Stimulated activated naive CD4-positive, alpha-beta T cell (primary cell): ENCODE measurements at places on chromosomes 12 and 14.

- DNase-seq = no peak
Observed at GRCh38 chr12:52354200-52354599, 13.1 kb downstream of the KRT85 start.

DNA sequence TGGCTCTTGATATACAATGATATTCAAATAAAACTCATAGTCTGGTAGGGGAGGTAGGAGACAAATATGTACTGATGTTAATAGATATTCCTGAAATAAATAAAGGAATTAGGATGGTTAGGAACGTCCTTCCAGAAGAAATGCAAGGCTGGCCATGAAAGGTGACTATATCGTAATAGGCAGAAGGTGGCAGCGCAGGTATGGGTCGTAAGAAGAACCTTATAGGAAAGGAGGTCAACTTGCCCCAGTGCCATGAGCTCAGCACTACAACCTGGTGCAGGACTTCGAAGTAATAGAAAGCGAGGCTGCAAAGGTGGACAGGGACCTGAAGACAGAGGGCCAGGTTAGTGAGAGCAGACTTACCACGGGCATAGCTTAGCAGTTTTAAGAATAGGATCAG is 55.3 kb upstream of the FGD4 start:
- DNase-seq = no peak

GRCh38 chr12:10558789-10559188 is 53.1 kb downstream of the EIF2S3B start:
- DNase-seq = no peak

DNA sequence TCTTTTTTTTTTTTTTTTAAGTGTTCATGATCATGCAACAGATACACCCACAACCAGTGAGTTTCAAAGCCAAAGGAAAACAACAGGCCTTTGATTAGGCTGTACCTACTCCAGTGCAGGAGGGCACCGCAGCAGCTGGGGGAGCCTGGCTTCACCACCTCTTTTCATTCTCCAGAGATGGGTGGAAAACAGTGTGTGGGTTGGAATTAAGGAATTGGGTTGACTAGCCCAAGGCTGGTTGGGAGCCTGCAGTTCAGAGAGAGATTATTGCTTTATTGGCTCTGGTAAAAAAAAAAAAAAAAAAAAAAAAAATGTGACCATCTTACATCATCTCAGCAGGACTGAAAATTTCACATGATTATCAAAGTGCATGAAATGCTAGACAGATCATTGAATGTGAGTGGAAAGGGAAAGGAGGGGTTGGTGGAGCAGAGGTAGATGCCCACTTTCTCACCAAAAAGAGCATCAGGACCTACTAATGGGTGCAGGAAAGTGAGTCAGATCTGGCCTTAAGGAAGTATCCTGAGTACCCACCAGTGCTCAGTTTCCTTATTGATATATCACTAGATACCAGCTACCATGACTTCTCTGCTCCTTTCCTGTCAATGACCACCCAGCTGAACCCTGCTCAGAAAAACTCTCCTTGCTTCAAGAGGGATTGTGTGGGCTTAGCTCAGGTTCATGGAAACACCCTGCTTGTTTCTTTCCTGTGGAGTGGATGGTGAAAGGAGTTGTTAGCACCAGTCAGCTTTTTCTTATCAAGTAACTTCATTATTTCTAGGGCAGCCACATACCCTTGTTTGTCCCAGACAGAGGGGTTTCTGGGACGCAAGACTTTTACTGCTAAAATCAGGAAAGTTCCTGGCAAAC is 54.8 kb upstream of the DYRK2 start:
- DNase-seq = no peak

DNA sequence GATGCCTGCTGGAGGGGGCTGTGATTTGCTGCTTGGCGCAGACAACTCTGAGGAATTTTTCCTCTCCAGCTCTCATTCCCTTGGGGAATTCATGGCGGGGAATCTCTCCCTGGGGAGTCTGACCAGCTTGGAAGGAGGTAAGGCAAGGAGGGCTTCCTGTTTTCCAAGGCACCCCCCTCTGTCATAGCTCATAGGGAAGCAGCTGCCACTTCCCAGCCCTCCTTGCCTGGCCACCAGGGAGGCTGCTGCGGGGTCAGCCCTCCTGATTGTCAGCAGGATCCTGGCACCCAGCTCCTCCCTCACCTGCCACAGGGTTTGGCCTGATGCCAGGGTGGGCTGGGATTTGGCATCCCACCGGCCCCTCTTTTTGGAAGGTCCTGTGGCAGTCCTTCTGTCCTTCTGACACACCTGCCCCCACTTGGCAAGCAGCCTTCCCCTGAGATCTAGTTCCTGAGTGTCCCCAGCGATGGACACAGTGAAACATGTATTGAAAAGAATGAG is 74.9 kb downstream of the TSPAN9 start:
- no peak for DNase-seq

DNA sequence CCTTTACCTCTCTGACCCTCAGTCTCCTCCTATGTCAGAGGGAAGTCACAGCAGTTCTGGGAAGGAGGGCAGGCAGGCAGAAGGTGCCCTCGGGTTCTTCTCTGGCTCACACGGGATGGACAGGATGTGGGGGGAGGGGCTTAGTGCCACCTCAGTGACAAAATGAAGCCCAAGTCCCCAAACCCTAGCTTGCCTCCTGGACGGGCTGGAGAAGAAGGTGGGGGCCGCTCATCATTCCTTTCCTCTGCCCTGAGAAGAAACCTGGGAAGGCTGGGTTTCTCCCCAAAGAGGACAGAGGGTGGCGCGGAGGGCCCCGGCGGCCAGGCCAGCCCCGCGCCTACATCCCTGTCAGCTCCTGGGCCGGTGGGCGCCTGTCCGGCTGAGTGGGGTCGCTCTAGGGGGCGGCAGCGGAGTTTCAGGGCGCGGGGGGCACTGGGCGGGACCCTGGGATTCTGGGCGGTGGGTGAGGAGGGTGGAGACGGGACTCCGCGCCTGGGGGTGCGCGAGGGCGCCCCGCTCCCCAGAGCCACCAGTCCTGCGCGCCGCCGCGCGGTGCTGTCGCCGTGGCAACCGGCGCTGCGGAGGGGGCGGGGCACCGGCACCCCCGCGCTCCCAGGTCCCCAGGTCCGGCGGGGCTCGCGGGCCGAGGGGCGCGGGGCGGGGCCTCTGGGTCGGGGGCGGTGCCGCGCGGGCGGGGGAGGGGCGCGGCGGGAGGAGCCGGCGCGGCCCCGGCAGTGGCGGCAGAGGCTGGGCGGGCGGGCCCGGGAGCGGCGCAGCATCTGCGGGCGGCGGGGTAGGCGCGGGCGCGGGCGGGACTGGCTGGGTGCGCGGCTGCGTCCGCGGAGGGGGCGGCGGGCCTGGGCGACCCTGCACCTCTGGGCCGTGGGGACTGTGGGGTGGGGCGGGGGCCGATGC is at the start of gene TMEM121:
TMEM121 (plus strand) TSS at position 723 of the 915 bp plus-strand sequence. CDS start 2,252 bp downstream, outside the sequence.
- DNase-seq = peak; percentile 30

DNA sequence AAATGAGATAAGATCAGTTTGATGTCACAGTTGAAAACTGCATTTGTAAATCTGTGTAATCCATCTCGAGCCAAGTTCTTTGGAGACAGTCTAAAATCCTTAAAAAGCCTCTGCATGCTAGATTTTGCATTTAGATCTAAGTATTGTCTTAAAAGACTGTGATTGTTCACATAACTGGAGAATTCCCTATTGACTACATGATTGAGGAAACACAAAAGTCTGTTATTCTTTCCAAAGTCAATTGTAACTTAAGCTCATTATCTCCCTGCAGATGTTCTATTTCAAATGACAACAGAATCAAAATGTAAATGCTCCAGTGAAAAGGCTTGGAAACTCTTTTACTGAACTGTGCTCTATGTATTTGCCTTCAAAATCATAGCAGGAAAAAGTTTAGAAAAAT is 77.8 kb downstream of the MYF5 start:
- DNase-seq = no peak

GRCh38 chr14:89445273-89445973 is 28.4 kb upstream of the FOXN3 start:
- DNase-seq = no peak

GRCh38 chr12:13425766-13426165 is 229.2 kb downstream of the EMP1 start:
- DNase-seq = no peak

DNA sequence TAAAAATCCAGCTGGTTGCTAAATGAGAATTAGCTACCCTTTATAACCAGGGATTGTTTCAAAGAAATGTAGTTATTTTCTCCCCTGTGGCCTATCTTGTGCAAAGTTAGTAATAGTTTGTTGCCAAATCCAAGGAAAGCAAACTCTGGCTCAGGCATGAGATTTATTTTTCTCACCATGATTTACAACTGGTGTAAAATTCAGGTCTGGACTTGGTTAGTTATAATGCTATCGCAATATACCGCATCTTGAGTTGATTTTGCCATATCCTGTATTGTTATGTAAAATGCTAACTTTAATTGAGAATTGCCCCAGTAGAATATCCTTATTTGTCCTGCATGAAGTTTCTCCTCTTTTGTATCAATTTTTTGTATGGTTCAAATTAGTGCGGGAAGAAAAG is 135.5 kb downstream of the CRADD start:
- DNase-seq = no peak

DNA sequence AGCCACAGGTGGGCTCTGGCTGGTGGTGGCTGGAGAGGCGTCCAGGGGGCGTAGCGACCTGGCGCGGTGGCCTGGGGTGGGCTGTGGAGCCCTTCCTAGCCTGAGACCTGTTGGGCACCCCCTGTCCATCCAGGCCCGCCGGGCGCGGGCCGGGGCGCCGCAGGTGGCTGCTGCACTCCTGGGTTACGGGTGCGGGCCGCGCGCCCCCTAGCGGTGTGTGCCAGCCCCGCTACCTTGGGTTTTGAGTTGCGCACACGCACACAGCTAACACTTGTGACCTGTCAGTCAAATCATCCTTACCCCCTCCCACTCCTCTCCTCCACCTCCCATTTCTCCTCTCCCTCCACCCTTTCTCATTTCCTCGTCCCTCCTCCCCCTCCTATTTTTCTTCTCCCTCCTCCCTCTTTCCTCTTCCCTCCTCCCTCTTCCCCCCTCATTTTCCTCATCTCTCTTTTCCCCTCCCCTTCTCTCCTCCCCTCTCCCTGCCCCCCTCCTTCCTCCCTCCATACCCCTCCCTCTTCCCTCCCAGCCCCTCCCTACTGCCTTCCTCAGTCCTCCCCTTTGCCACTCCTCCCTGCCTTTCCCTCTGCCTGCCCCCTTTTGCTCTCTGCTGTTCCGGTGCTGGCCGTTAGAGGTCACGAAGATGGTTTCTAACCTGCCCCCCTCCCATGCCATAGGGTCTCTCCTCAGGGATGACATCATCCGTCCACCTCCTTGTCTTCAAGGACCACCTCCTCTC is 2.3 kb downstream of the MEG3 start:
- DNase-seq = no peak

DNA sequence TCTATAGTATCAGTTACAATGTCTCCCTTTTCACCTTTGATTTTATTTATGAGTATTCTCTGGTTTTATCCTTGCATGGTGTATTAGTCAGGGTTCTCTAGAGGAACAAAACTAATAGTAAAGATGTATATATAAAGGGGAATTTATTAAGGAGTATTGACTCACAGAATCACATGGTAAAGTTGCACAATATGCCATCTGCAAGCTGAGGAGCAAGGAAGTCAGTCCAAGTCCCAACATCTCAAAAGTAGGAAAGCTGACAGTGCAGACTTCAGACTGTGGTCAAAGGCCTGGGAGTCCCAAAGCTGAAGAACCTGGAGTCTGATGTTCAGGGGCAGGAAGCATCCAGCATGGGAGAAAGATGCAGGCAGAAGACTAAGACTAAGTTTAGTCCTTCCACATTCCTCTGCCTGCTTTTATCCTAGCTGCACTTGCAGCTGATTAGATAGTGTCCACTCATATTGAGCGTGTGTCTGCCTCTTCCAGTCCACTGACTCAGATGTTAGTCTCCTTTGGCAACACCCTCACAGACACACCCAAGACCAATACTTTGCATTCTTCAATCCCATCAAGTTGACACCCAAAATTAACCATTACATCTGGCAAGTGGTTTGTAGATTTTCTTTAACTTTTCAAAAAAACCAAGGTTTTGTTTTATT is 308.0 kb upstream of the LMO3 start:
- DNase-seq = no peak

DNA sequence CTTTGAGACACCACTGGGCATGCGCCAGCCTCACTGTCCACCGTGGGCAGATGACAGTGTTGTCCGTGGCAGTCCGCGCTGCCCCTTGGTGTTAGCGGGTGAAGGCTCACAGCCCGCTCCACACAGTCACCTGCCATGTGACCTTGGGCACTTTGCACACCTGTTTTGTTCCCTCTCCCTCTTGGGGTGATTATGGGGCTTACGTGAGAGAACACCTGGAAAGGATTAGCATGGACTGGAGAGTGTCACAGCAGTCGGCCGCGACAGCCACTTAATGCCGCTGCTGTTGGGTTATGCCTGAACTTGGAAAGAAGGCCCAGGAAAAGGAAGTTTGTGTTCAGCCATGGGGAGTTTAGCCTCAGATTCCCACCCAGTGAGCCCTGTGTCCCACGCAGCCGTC is 94.2 kb downstream of the DDX51 start:
- DNase-seq = no peak

DNA sequence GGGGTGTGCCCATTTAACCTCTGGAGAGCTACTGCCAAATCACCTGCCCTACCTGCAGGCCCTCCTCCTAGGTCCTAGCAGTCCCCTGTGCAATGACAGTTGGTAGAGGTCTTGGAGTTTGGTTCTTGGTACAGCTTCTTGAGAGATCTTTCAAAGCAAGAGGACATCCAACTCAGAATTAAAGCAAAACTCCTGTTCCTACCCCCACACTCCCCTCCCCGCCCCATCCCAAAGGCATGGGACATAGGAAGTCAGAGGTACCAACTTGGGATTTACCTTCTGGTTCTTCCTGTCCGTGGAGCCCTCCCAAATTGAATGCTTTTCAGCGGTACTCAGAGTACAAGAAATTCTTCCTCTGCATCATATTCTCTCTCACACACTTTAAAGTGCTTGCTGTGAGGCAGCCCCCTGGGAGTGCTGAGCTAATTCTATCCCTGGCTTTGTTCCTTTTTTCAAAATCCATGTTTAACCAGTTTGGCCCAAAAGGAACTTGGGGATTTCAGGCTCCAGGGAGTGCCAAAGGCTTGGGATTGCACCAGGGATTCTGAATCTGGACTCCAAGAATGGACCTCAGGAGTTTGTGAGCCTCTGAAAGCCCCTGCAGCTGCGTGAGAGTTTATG is 40.8 kb downstream of the GALNT16 start:
- DNase-seq = no peak

DNA sequence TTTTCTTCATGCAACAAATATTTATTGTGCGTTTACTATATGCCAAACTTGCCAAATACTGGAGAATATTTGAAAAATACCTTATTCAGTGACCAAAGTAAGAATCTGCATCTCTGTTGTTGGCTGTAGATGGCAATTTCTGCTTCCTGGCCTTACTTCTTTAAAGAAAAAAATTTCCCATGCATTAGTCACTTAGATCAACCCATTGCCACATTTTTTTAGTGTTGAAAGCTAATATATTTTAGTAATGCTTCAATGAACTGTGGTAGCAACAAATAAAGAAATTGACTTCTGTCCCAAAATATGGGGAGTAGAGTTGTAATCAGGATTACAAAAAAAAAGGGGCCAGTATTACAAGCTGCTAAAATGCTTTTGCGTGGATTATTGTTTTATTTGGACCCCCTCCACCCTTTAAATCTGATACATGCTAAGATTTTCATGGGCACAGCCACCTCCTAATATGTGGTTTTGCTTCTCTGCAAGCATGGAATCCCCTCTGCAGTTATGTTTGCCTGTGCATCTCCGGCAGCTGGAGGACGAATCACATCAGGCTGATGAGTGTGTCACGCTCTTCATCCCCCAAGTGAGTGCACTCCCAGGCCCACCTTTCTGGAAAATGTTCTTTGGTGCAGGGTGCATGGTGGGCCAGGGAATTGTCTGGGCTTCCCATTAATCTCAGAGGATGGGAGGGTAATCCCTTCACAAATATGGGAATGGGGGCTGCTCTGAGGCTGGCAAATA is 38.1 kb upstream of the PTCSC3 start:
- DNase-seq = no peak

GRCh38 chr12:74563927-74564326 is 26.3 kb downstream of the ATXN7L3B start:
- DNase-seq = no peak

GRCh38 chr14:24240110-24240918 is 2.1 kb downstream of the TINF2 start:
- DNase-seq = no peak
